SK-N-DZ (cell line): ENCODE measurements at places on chromosomes 6 and 20.

DNA sequence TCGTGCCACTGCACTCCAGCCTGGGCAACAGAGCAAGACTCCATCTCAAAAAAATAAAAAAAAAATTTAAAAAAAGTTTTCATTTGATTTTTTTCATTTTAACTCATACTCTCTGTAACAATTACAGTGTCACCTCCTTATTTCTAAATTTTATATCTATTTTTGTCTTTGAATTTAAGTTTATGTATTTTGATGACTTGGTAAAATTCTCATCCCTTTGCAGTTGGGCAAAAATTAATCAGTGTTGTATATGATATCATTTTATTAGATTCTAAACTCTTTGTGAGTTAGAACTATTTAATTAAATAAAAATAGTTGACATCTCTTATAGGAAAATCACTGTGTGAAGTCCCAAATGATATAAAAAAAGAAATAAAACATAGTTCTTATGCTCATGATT, 270.7 kb downstream of the PLCB1 start:
- DNase-seq = no peak

GRCh38 chr20:8812817-8813216, 256.1 kb upstream of the PLCB4 start:
- DNase-seq = no peak

GRCh38 chr6:150128425-150128824, 14.4 kb upstream of the PPP1R14C start:
- no peak for DNase-seq

DNA sequence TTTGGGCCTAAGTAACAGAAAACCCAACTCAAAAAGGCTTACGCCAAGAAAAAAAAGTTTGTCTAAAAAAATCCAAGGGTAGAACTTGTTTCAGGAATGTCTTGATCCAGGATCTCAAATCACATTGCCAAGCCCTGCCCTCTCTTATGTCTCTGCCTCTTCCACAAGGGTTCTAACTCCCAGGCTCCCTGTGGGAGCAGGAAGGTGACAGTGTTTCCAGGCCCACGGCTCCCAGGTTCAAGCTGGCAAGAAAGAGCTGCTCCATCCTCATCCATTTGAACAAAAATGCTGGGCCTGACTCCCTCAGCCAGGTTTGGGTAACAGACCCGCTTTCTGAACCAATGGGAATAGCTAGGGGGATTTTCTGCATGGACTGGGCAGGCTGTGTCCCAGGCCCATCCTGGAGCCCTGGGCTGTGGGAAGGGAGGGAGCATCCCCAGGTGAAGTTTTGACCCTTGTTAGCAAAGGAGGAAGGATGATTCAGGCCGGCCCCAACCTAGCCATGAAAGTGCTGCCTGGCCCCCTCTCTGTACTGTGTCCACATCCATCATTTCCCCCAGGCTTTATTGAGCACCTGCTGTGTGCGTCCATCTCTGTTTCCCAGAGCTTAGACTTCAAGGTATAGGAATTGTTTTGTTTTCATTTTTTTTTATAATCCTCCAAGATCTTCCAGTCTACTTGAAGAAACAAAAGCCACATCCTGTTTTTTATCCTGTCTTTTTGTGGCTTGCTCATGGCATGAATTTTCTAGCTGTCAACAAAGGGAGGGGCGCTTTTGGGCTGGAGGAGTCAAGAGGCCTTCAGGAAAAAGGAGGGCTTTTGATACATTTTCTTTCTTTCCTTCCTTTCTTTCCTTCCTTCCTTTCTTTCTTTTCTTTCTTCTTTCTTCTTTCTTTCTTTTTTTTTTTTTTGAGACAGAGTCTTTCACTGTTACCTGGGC, 159.8 kb downstream of the TFAP2C start:
- no peak for DNase-seq

DNA sequence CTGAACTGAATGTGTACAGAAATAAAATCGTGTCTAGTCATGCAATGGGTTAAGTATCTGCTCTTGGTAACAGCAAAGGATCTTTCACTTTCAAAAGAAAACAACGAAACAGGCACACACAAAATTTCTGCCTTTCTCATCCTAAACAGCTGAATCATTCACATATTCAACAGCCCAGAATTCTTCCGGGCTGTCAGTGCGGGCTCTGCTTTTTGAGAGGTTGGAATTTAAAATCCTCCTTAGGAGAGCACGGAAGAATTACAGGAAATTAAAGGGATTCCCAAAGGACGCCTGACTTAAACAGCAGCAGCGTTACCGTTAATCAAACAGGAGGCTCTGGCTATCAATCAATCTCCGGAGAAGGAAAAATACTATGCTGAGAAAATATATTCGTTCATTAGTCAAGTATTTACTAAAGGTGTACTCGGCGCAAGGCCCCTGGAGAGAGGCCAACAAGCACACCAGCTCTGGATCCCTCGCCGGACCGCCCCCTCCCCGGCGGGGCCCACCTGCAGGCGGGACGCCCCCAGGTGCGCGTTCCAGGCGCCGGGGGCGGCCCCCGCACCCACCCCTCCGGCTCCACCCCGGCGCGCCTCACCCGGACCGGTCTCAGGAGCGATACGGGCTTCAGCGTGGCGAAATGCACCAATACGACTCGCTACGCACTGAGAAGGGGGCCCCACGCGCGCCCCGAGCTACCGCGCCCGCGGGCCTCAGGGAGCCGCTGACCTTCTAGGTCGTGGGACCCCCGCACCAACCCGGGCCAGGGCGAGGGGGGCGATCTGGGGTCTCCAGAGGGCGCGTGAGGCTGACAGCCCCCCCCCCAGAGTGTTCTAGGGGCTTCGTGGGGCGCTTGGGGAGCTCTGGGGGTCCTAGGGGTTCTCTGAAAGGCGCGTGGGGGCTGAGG, 1.0 kb downstream of the NAPB start:
- no peak for DNase-seq

- DNase-seq = no peak
These were observed 107.4 kb upstream of the RIPOR2 start for GRCh38 chr6:25042984-25043725.

DNA sequence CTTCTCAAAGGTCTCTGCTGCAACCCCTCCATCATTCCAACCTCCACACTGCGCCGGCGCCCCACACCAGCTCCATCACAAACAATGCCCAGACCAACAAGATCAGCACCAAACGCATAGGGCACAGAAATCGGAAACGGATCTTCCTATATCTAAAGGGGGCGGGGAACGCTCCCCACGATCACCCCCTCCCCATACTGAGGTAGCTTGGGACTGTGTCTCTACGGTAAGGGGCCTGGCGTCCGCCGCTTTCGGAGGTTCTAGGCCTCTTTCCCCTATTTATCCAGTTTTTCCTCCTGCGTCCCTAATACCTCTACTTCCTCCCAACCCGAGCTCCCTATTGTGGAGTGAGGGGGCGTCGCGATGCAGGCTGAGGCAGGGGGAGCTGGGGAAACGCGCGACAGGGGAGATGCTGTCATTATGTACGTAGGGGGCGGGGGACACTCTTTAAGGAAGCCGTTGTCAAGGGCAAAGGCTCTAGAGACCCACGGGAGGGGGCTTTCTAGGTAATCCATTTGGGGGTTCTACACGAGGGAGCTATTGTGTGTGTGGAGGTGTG, 909 bp downstream of the DNAAF9 start:
- peak; percentile 38 for DNase-seq

- no peak for DNase-seq
These were observed 3.3 kb upstream of the TMEM14A start for GRCh38 chr6:52667572-52667971.

- no peak for DNase-seq
These were observed 6.9 kb downstream of the GRM4 start for GRCh38 chr6:34138914-34139510.

GRCh38 chr20:39698752-39699151, 736.6 kb downstream of the DHX35 start:
- no peak for DNase-seq

DNA sequence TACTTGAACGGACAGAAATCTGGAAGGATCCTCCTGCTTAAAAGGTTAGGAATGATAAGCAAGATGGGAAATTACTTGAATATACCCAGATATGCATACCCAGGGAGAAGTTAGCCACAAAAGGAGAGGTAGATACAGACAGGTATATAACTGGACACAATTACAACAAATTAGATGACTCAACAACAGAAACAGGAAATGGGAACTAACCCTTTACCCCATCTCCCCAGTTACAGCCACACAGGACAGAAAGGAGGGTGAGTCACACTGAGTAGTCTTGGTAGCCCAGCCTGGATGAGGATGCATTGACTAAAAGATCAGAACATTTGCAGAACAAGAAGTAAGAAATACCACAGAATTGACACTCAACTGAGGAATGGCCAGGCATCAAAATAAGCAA, 61.2 kb downstream of the C6orf52 start:
- no peak for DNase-seq

DNA sequence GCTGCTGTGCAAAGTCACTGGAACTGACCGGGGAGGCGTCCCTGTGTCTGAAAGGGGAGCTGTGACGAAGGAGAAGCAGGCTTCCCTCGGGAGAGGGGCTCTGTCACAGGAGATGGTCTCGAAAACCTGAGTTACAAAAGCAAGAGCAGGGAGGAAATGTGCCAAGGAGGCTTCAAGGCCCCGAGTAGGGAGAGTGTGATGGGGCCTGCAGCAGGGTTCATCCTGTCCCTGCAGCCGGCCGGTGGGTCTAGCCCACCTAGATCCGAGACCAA, 16.7 kb downstream of the DYNLT1 start:
- no peak for DNase-seq

- no peak for DNase-seq
These were observed 170.9 kb downstream of the GJA10 start for GRCh38 chr6:90065173-90065572.

DNA sequence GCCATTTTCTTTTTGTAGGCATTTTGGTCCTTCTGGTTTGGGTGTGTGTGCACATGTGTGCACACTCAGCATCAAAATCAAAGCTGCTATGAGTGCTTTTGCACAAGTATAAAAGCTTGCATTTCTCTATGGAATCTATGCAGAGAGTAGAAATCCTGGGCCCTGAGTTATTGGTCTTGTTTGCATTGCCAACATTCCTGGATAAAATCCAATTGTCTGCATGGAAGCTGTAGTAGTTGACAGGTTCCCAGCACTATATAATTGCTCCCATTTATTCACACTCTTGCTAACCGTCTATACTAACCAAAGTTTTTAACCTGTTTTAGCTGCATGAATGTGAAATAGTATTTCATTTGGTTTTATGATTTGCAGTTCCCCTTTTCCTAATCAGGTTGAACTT, 277.0 kb downstream of the FOXA2 start:
- no peak for DNase-seq

GRCh38 chr6:14386668-14387067, 269.1 kb downstream of the CD83 start:
- no peak for DNase-seq
